H9 (cell line): ENCODE measurements at places on chromosomes 12 and 14. TPM values are rescaled to one million over a fixed set of nuclear protein-coding genes. Genes with fewer than 3 reads are reported as not detected.

- no peak for DNase-seq
- peak overlapping the region; percentile 68; the same call in 2 of the 3 replicates for H3K4me3 ChIP-seq
- H3K36me3 ChIP-seq, result no peaks in the 10 kb centered on the region
- peaks cover 10% of the 10 kb centered on the region; the same call in 1 of the 2 replicates for H3K4me1 ChIP-seq
- H3K27me3 ChIP-seq, result no peaks in the 10 kb centered on the region
These were observed 148.4 kb downstream of the PRKCH start for GRCh38 chr14:61469781-61470180.

GRCh38 chr14:77043984-77044485 lies 15.5 kb upstream of the IRF2BPL start:
- no peaks in the 10 kb centered on the region for H3K36me3 ChIP-seq
- no peak overlapping the region for H3K4me3 ChIP-seq
- no peak for DNase-seq
- H3K27me3 ChIP-seq, result no peaks in the 10 kb centered on the region
- H3K27ac ChIP-seq, result no peak overlapping the region

DNA sequence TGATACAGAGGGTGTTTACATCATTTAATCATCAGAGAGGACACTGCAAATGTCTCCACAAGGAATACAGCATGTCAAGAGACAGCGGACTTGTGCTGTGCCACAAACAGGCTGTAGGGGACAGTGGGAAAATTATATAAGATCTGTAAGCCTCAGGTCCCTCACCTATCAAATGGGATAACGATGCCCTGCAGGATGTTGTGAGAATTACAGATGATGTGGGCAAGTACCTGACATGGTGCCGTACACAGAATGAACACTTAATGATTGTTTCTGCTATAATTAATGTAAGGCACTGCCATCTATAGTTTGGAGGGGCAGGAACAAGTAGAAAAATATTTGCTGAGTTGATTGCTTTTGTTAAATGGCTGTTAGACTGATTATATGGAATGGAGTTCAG lies 81.9 kb upstream of the GTF2A1 start:
- H3K27ac ChIP-seq, result no peak overlapping the region

FZD10 gene
- total RNA-seq, result 0.55 and 1.0 TPM in 2 replicates
